ENCODE measurements at places on chromosomes 11 and 22.

GRCh38 chr11:122734848-122735496, 79.5 kb downstream of the UBASH3B start:
- DNase-seq: no peak

- no peak for DNase-seq
Measured at GRCh38 chr22:21922370-21923162, 30.1 kb downstream of the PPM1F start.

- no peak for DNase-seq
Measured at GRCh38 chr22:46061124-46061500, 84.2 kb upstream of the WNT7B start.

- peak; percentile 60 for DNase-seq
Measured at GRCh38 chr22:38452373-38453065, 2.5 kb downstream of the KCNJ4 start.

DNA sequence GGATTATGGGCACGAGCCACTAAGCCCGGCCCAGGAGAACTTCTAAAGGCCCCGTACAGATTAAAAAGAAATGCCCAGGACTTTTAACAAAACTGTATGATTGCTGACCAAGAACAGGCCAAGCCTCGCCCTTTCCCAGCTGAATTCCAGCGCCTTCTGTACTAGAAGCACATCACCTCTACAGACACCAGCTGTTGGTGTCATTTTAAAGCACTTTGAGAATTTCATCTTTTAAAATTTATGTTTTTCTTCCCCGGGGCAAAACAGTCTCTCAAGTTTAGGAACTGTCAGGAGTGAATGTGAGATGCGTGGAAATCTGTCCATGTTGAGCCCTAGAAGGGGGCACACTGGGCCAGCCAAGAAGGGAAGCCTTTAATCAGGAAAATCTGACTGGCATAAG, 362.4 kb downstream of the LARGE1 start:
- no peak for DNase-seq

All from DMS 273 treated with DMSO at 0.1 percent for 48 hours (cell line).